Stimulated activated CD4-positive, alpha-beta T cell treated with anti-CD3 and anti-CD28 coated beads, Interleukin-1b, Interleukin-23, amount 100 ng/mL, for 48 hours (primary cell): ENCODE measurements at places on chromosomes 1 and 21.

GRCh38 chr1:103125219-103125618 is 16.9 kb upstream of the COL11A1 start:
- DNase-seq: no peak

- no peak for DNase-seq
Measured at GRCh38 chr1:157124855-157125254, 13.3 kb downstream of the ETV3 start.

DNA sequence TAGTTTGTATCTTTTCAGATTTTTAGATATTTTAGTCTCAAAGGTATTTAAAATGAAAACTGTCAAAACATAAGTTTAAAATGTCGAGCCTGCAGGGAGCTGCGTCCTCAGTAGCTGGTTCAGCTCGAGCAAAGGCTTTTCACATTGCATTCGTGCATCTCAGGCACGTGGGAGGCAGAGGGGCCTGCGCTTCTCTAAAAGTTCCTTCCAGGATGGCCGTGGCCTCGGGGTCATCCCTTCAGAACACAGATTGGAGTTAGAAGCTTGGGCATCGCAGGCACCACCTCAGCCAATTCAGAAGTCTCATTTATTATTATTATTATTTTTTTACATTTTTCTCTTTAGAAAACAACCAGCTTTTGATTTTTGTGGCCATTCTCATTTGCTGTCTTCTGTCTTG is 66.9 kb upstream of the DIP2A start:
- DNase-seq: no peak

- no peak for DNase-seq
Measured at GRCh38 chr1:243587823-243588560, 262.1 kb downstream of the AKT3 start.

- no peak for DNase-seq
Measured at GRCh38 chr1:86450847-86451246, 17.9 kb upstream of the CLCA1 start.

DNA sequence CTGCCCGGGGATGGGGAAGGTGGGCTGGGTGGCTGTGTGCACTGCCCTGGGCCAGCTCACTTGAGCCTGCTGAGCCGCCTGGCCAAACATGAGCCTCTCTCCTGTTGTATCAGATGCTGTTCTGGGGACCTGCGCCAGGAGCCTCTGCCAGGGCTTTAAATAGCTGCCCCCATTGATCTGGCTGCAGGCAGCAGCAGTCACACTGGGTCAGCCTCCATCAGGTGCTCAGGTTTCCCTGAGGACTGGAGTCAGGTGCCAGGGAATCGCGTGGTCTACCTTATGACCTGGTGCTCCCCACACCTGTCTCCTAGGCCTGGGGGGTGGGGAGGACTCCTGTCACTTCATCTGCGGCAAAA is 700 bp upstream of the CCDC28B start:
- no peak for DNase-seq

DNA sequence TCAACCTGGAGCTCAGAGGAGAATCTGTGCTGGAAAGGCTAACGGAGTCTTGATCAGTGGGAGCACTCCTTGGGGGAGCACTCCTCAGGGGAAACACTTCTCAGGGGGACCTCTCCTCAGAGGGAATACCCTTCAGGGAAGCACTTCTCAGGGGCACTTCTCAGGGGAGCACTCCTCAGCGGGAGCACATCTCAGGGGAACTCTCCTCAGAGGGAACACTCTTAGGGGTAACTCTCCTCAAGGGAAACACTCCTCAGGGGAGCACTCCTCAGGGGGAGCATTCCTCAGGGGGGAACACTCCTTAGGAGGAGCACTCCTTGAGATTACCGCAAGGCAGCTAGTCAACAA is 41.2 kb downstream of the CD2 start:
- no peak for DNase-seq

- DNase-seq: no peak
Measured at GRCh38 chr1:2639203-2639602, 6.4 kb upstream of the MMEL1 start.

DNA sequence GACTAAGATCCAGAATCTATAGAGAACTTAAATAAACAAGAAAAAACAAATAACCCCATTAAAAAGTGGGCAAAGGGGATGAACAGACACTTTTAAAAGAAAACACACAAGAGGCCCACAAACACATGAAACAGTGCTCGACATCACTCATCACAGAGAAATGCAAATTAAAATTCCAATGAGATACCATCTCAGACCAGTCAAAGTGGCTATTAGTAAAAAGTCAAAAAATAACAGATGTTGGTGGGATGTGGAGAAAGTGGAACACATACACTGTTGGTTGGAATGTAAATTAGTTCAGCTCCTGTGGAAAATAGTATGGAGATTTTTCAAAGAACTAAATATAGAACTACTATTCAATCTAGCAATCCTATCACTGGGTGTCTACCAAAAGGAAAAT is 143.1 kb downstream of the IFI44 start:
- DNase-seq: no peak

DNA sequence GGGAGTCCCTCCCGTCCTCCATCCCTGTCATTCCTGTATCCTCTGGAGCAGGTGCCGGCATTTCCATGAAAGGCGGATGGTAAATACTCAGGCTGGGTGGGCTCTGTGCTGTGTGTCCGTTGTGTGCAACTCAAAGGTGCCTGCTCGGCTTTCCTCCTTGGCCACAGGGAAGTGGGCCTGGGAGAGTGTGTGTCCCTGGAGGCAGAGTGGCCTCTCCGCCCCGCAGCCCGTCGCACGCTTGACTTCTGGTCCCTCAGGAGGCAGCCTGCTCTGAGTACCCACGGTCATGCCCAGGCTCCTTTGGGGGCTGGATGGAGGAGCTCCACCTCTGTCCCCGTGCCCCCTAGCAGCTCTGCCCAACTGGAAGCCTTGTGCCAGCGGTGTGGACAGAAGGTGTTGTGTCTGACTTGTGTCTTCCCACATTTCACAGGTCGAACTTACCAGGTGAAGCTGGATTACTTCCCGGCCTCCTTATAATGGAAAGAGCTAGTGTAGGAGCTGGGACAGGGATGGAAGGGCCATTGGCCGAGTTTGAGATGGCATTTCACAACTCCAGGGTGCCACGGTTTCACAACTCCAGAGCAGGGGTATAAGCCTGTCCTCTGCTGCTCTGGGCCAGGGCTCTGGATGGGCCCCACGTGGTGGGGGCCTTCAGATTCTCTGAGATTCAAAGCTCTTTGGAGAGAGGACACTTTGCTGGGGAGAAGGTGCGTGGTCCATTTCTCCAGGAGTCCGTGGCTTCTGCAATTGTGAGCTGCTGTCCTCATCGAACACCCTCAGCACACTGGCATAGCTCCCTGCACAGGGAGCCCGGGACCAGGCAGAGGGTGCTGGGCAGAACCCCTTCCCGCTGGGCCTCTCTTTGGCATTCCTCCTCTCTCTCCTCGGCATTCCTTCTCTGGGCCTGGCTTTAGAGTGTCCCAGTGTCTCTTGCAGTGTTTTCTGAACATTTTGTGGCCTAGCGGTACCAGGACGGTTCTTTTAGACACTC is 152.7 kb upstream of the COL6A1 start:
- no peak for DNase-seq

DNA sequence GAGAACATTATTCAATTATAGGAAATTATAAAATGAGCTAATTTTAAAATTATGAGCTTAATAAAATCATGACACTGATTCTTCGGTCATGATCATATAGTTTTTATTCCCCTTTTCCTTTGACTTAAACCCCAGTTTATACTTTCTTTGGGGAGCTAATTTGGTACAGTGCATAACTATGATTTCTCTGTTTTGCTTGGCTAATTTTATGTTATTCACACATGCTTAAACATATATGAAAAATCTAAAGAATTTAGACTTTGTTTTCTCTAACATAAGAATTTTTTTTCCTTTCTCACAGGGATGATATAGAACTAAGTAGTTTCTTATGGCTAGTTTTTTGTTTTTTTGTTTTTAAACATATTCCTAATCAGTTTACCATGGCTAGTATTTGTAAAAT is 52.5 kb downstream of the STXBP3 start:
- no peak for DNase-seq

- no peak for DNase-seq
Measured at GRCh38 chr1:52237430-52237829, 95.5 kb downstream of the ZFYVE9 start.

GRCh38 chr1:234535763-234536515 is 57.0 kb upstream of the TARBP1 start:
- DNase-seq: no peak
